HS-27A (cell line): ENCODE measurements at places on chromosomes 16 and 17.

DNA sequence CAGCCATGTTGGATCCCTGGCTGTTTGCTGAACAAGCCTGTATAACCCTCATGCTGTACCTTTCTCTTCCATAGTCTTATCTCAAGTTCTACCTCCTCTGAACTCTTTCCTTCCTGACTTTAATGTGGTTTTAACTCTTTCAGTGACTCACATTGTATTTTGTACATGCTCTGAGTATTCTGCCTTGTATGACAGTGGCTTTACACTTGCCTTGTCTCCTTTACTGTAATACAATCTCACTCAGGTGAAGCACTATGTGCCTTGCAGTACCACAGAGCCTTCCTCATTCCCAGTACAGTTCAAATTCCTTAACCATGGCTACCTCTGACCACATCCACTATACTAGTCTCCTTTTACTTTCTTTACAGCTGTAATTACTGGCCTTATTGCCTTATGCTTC, 14.1 kb downstream of the PSMD11 start:
- DNase-seq: no peak

GRCh38 chr17:82226809-82227628, 1.8 kb upstream of the SLC16A3 start:
- no peak for DNase-seq

DNA sequence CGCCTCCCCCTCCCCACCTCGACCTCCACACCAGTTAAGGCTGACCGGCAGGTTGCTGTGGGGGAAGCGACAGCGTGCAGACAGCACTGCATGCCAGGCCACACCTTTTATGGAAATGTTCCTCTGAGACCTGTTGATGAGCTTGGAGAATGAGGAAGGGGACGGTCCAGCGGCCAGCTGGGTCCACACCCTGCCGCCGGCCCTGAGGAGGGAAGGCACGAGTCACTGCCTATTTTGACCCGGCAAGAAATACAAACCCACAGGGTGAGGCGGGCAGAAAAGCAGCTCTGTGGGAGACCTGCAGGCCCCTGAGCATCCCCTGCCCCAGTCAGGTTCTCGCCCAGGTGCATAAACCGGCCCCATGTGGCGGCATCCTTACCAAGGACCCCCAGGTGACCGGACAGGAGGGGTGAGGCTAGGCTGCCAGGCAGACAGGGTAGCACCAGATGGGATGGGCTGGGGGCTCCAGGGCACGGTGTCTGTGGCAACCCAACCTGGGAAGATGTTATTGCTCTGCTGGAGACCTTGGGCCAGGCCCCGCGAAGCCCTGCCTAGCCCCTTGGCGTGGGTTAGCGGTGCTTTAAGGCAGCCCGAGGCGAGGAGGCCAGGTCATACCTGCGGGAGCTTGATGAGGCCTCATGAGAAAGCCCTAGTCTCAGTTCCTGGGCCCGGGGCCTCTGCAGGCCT, 12.7 kb downstream of the NATD1 start:
- no peak for DNase-seq

- peak; percentile 56 for DNase-seq
These were observed 4.5 kb upstream of the TMEM92 start for GRCh38 chr17:50269477-50270434.

DNA sequence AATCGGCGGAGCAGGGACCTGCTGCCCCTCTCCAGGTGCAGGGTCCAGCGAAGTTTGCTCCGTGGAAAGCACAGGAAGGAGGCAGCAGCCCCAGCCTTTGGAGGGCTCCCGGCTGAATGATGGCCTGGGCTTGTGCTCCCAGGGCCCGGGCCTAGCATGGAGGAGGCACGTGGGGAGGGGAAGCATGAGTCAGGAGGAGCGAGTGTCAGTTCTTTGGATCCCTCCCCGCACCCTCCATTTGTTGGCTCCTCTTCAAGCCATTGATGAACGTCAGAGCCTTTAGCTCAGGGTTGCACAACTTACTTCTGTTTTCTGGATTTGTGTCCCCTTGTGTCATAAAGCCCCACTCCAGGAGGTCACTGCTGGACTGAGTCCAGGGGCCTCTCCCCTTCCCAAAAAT, 25.8 kb downstream of the TTYH2 start:
- no peak for DNase-seq

GRCh38 chr16:85158743-85159178, 46.5 kb upstream of the CIBAR2 start:
- no peak for DNase-seq

DNA sequence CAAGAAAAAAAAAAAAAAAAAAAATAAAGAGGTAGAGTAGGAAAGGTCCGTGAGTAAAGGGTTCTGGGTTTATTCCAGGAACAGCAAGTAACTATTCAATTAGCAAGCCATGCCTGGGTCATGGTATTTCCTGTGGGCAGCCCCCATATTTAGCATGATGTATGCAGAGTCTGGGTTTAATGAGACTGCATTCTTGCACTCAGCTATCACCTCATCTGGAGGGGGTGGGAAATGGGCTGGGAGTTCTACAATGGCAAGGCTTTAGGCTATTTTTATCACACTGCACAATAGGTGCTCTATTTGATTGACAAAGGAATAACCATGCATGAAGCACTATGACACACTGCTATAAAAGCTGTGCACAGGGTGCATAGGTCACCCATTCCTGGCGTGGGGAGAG, 104.0 kb upstream of the CCL2 start:
- DNase-seq: no peak

GRCh38 chr17:50133769-50134099, 3.8 kb upstream of the SAMD14 start:
- DNase-seq: no peak
